ENCODE measurements at places on chromosomes 2 and 18.

GRCh38 chr2:48589170-48589767 is 28.4 kb upstream of the GTF2A1L start:
- no peaks in the 10 kb centered on the region for H3K27me3 ChIP-seq
- no peaks in the 10 kb centered on the region for H3K36me3 ChIP-seq
- DNase-seq = no peak
- H3K27ac ChIP-seq = no peak overlapping the region
- no peak overlapping the region for H3K4me3 ChIP-seq
- H3K4me1 ChIP-seq = no peaks in the 10 kb centered on the region

- no peaks in the 10 kb centered on the region for H3K4me1 ChIP-seq
- no peak overlapping the region for H3K27ac ChIP-seq
- no peak overlapping the region for H3K4me3 ChIP-seq
- no peak for DNase-seq
- no peaks in the 10 kb centered on the region for H3K27me3 ChIP-seq
Observed at GRCh38 chr2:17847236-17847635, 31.0 kb downstream of the MSGN1 start.

DNA sequence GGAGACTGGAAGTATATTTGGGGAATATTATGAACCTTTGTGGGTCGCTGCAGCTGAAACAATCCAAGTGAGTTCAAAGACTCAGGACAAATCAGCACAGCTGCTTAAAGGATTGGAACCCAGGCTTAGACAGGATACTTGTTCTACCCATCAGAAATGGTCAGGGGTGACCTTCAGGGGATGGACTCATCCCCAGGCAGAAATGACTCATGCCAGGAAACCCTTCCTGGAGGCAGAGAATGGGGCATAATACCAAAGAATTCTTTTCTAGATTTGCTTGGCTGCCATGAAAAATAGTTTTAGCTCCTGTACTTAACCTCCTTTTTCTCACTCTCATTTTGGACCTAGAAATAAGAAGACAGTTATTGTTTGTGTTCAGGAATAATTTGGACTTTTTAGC is 425.5 kb downstream of the TSN start:
- no peaks in the 10 kb centered on the region for H3K27me3 ChIP-seq
- no peaks in the 10 kb centered on the region for H3K4me1 ChIP-seq
- H3K36me3 ChIP-seq = no peaks in the 10 kb centered on the region
- no peak overlapping the region for H3K4me3 ChIP-seq
- no peak for DNase-seq

GRCh38 chr2:11830708-11831301 is 84.4 kb downstream of the LPIN1 start:
- H3K4me1 ChIP-seq = peaks cover 23% of the 10 kb centered on the region
- H3K27ac ChIP-seq = peak overlapping the region; percentile 26
- H3K4me3 ChIP-seq = peak overlapping the region; percentile 24

DNA sequence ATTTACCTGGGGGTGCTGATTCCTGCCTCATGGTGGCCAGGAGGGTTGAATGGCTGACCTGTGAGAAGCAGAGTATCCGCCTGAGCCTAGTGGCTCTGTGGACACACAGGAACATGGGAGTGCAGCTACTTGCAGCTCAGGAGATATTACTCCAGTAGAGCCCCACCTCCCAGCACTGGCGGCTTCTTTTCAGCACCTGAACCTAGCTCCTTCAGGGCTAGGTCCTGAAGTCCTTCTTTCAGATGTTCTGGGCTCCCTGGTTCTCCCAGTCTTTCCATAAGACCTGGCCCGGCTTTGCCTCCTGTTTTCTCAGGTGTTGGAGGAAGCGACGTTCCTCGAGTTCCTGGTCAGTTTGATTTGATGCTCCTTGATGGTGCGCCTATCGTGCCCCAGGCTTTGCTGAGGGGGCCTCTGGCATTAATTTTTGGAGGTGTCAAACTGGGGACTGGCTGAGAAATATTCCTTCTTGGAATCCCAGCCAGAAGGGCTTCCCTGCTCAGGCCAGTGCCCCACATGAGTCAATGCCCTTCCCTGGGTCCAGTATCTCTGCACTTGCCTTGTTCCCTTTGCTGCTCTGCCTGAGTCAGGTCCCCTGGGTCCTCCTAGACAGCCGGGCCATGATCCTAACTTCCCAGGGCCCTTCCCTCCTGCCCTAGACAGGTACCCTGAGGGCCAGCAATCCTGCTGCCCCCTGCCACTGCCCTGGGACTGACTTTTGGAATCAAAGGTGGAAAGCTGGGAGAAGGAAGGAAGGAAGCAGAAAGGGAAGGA is 110.7 kb upstream of the HAAO start:
- no peak for DNase-seq
- H3K27ac ChIP-seq = peak overlapping the region; percentile 73
- no peaks in the 10 kb centered on the region for H3K27me3 ChIP-seq

DNA sequence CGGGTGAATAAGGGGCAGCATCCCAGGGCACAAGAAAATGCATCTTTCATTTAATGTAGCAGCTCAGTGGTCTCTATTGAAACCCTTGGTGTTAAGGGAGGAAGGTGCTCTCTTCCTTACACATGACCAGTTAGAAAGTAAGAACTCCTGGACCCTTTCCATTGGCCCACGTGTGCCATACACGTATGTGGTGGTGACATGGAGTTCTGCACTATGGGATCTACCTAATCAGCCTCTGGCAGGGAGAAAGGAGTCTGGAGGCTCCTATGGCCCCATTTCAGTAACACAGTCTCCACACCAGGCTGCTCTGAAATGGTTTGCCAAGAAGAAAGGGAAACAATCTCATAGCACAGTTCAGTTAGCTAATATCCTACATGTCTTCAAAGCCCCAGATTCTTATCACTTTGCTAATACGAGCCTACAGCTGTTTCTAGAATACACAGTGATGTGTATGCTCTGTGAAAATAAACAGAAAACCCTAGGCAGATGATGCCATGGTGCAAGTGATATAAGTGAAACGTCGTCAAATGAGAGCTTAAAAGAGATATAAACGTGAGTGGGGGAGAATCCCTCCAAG is 7.0 kb downstream of the EFEMP1 start:
- H3K27me3 ChIP-seq = no peaks in the 10 kb centered on the region
- H3K27ac ChIP-seq = no peak overlapping the region
- DNase-seq = no peak

GRCh38 chr2:180664507-180664906 is 315.9 kb upstream of the UBE2E3 start:
- H3K4me1 ChIP-seq = peaks cover 13% of the 10 kb centered on the region
- DNase-seq = no peak
- no peak overlapping the region for H3K27ac ChIP-seq

DNA sequence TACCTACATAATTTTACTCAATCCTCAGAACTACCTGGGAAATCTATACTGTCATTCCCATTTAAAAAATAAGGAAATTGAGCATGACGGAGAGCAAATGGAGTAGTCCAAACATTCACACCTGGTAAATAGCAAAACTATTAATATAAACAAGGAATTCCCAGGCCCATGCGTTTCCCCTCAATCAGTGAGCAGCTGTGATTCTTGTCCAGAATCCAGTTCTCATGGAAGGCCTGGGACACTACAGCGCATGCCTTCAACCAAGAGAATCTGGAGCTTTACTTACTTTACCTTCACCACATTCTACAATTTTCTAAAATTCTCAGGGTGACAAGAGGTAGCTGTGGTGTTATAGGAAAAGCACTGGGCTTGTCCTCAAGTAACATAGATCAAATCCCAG is 259.0 kb downstream of the LRATD1 start:
- H3K27me3 ChIP-seq = no peaks in the 10 kb centered on the region
- no peak overlapping the region for H3K4me3 ChIP-seq
- DNase-seq = no peak
- no peaks in the 10 kb centered on the region for H3K36me3 ChIP-seq

GRCh38 chr2:225288986-225289385 is 110.5 kb upstream of the NYAP2 start:
- no peaks in the 10 kb centered on the region for H3K27me3 ChIP-seq
- H3K27ac ChIP-seq = no peak overlapping the region
- H3K4me1 ChIP-seq = no peaks in the 10 kb centered on the region
- no peak for DNase-seq

- no peak overlapping the region for H3K4me3 ChIP-seq
- DNase-seq = no peak
- H3K27ac ChIP-seq = no peak overlapping the region
- H3K4me1 ChIP-seq = no peaks in the 10 kb centered on the region
- H3K36me3 ChIP-seq = no peaks in the 10 kb centered on the region
Observed at GRCh38 chr2:134108113-134108512, 145.8 kb upstream of the MGAT5 start.

DNA sequence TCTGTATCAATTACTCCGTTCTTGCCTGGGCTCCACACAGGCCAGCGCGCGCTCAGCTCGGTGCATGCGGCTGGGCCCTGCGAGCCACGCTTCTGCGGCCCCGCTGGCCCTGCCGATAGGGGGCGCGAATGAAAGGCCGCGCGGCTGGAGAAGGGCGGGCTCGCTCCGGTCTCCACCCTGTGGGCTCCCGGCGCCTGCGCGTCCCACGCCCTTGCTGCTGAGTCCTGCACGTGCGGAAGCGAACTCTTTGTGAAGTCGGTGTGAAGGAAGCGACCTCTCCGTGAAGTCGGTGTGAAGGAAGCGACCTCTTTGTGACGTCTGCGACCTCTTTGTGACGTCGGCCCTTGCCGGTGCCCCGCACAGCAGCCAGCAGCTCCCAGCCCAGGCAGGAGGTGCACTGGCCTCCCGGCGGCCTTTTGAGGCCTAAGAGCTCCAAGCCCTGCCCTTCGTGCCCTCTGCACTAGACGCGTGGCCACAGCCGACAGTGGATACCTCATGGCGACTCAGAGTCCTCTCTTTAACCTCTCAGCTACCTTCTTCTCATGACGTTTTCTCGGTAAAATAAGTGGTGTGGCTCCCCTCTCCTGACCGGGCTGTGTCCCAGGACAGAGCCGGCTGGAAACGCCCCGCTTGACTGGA is 391.9 kb upstream of the RAB6C start:
- no peak overlapping the region for H3K4me3 ChIP-seq
- no peak overlapping the region for H3K27ac ChIP-seq
- peaks cover 8% of the 10 kb centered on the region for H3K27me3 ChIP-seq
- H3K36me3 ChIP-seq = no peaks in the 10 kb centered on the region

GRCh38 chr2:96575785-96576456 is 39.4 kb downstream of the ARID5A start:
- no peak overlapping the region for H3K27ac ChIP-seq
- no peak overlapping the region for H3K4me3 ChIP-seq
- H3K27me3 ChIP-seq = no peaks in the 10 kb centered on the region
- no peaks in the 10 kb centered on the region for H3K4me1 ChIP-seq
- H3K36me3 ChIP-seq = no peaks in the 10 kb centered on the region
- DNase-seq = no peak

DNA sequence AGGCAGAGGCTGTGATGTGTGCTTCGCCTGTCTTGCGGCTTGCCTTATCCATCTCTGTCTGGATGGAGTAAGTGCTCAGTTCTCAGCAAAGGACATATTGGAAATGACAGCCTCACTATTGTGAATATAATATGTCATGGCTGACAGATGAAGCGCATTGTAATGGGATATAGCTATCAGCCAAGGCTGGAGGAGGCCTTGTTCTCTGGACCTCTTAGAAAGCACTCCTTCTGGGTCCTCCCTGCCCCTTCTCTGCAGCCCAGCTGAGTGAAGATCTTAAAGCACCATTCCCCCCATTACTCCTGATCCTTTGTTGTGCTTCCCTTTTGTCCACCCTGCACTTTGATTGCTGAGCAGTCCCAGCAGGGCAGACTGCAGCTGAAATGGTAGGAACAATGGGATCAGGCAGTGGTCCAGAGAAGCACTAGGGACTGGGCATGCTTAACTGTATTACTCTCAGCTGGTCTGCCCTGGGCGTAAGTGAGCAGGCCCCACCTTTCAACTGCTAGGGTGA is 265.3 kb downstream of the SETBP1 start:
- H3K4me3 ChIP-seq = no peak overlapping the region

- no peak for DNase-seq
- peaks cover 20% of the 10 kb centered on the region for H3K4me1 ChIP-seq
- no peaks in the 10 kb centered on the region for H3K27me3 ChIP-seq
- no peak overlapping the region for H3K4me3 ChIP-seq
Observed at GRCh38 chr2:11502740-11503292, 31.0 kb upstream of the GREB1 start.

GRCh38 chr18:41128545-41128944 is 826.5 kb upstream of the PIK3C3 start:
- no peak overlapping the region for H3K4me3 ChIP-seq
- DNase-seq = no peak
- no peaks in the 10 kb centered on the region for H3K4me1 ChIP-seq
- H3K27me3 ChIP-seq = no peaks in the 10 kb centered on the region
- H3K36me3 ChIP-seq = no peaks in the 10 kb centered on the region
